ENCODE measurements at places on chromosomes 16 and 17. TPM values are rescaled to one million over a fixed set of nuclear protein-coding genes. Genes with fewer than 3 reads are reported as not detected.

MARF1 gene
- total RNA-seq: 6.5 TPM

FAM222B gene
- 4.2 TPM for total RNA-seq

SLC38A7 gene
- 28.9 TPM for total RNA-seq

PDILT gene
- not detected for total RNA-seq

SLC35G3 gene
- not detected for total RNA-seq

C17orf78 gene
- not detected for total RNA-seq

RHBDL1 gene
- total RNA-seq: 0.30 TPM

KRTAP2-3 gene
- total RNA-seq: not detected

MT3 gene
- total RNA-seq: not detected

Measured in epithelial cell of umbilical artery (primary cell).